ENCODE measurements at places on chromosomes 6 and 20. TPM values are rescaled to one million over a fixed set of nuclear protein-coding genes. Genes with fewer than 3 reads are reported as not detected.

GRCh38 chr20:3541887-3542721 is 71.3 kb downstream of the ATRN start:
- DNase-seq: no peak

GRCh38 chr6:90078513-90079289 is 184.4 kb downstream of the GJA10 start:
- no peak for DNase-seq

Gene GZF1
- 24.4 TPM for total RNA-seq

DNA sequence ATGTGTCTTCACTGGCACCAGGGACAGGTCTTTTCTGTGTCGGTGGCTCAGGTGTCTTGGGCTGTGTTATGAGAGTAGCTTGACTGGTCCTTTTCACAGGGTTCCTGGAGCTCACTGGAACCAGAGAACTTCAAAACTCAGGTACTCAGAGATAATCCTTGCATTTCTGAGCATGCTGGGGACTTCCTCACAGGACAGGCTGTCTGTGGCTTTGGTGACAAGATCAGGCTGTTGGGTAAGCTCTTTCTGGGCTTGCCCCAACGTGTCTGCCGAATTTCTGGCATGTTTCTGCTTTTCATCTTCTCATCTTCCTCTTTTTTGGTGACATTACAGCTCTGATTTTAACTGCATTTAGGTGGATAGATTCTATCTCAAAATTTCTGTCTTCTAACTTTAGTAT is 270.0 kb downstream of the CDH26 start:
- DNase-seq: no peak

Gene DACT2
- total RNA-seq: 0.43 TPM

Gene MYL9
- 19.7 TPM for total RNA-seq

Measured in neural crest cell (in vitro differentiated cells).